ENCODE measurements at places on chromosomes 2 and 18.

- no peak for DNase-seq
These were observed 63.0 kb downstream of the RBM43 start for GRCh38 chr2:151198645-151199044.

DNA sequence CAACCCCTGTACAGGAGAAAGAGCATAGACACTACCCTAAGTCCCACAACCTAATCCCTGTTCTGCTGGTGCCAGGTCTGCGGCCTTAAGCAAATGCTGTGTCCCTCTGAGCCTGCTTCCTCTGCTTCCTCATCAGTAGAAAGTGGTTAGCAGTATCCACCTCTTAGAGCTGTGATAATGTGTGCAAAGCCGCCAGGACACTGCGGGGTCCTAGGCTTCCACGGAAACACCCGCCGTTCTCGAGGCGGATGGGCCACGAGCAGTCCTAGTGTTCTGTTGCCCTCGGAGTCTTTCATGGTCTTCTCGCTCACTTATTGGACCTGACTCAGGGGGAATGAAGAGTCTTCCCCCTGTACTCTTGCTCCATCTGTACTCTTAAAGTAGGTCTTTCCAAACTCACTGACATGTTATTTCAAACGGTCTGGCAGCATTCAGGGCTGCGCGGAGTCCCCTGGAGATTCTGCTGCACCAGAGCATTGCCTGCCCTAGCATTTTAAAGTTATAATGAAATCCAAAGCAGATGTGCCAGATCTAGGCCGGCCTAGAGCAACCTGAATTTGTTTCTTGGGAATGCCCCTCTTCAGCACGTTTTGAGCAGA, 107.2 kb upstream of the ZNF236 start:
- DNase-seq = no peak

- DNase-seq = no peak
These were observed 183.0 kb downstream of the PMAIP1 start for GRCh38 chr18:60082790-60083189.

DNA sequence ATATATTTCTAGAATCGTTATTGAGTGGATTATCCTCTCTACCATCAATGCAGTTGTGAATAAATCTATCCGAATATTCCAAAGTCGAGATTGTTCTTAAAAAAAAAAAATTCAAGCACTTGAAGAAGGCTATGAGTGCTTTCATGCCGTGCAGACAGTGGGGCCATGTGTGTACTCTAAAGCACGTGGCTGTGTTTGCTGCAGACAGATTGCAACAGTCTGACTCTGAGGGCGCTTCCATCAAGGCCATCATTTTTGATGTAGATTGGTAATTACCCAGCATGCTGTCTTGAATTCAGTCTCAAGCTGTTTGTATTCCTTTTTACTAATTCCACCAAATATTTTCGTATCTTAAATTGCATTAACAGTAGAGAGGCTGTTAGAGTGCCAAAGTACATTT, 325.9 kb upstream of the LINC00305 start:
- DNase-seq = no peak

GRCh38 chr2:198036029-198036879, 231.9 kb downstream of the PLCL1 start:
- no peak for DNase-seq

DNA sequence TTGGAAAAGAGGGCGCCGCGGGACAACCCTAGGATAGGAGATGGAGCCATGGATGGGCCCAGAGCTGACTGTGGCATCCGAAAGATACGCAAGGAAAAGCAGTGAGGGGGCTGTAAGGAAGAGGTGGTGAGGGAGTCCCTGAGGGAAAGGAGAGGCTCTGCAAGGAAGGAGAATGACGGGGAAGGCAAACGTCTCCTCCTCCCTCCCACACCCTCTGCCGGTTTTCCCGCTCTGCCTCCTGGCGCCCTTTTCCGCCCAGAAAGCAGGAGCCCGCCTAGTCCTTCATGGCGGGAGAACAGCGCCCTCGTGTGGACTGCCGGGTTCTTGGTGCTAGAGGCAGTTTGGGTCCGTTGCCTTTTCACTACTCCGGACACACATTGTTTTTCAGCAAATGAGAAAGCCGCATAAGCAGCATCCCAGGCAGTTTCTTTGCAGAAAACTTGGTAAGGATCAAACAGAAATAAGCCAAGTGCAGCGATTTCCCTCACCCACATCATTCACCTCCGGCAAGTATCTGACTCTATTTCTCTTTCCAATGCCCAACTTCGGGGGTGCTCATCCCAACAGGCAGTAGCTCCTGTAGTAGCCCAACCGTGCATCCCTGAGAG, 200.4 kb downstream of the INO80D start:
- DNase-seq = no peak

GRCh38 chr2:183224948-183225347, 100.7 kb downstream of the NUP35 start:
- DNase-seq = no peak

GRCh38 chr2:54671875-54672589, 51.4 kb upstream of the EML6 start:
- no peak for DNase-seq

DNA sequence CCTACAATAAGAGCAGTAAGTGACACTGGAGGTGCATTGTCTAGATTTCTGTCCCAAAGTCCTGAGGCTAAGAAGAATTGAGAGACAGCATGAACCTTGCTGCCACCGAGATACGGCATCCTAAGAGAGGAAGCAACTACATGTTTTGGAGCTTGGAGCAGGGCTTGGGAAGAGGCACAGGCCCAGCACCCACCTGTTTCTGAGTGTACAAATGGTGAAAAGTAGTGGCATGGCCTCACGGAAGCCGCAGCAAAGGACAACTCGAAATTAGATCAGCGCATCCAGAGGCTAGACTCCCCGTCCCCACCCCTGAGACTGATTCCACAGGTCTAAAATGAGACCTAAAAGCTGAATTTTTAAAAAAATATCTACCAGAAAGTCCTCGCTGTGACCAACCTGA, 127.5 kb downstream of the PTGR3 start:
- DNase-seq = no peak

DNA sequence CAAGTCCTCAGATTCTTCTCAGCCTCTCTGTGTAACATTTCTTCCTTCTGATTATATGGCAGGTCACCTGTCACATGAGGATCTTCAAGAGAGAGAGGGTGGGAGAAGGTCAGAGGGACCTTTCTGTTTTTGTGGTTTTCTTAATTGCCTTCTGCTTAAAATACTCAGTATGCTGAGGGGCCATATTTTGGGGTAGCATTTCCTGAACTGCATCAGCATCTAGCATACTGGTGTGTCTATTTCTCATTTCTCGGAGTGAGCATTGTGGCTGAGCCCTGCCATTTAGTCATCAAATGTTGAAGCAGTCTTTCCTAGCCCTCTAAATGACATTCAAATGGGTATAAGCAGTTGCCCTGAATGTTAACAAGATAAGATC, 162.7 kb downstream of the MYO3B start:
- DNase-seq = no peak

GRCh38 chr2:6186332-6187151, 494.4 kb downstream of the SOX11 start:
- DNase-seq = no peak

DNA sequence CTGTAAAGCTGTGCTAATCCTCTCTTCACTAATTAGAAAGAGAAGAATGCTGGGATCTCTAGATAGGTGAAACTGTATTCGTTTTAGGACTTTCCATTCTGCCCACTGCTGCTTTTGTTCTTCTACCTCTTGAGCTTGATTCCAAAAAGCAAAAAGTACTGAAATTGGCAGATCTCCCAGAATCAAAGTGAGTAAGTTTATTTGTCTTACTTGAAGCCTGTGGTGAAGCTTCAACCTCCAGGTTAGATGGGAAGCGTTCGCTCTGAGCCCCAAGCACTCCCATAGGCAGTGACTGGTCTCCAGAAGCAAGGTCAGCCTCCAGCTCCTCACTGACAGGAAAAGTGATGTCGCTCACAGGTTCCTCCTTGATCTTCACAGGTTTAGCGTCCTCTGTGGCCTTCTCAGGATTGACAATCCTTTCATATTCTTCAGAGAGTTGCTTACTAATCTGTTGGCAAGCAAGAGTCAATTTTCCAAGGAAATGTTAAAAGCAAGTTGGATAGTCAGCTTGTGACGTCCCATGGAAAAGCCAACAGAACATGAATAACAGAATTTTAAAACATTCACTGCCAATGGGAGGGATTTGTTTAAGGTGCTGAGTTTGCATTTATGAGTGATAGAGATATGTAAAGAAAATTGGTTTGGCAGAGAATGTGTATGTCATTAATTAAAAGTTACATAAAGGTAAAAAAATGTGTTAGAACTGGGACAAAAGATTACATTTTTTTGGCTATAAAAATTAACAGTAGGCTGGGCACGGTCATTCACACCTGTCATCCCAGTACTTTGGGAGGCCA, 8.1 kb downstream of the SUPT7L start:
- peak; percentile 53 for DNase-seq

GRCh38 chr18:5513947-5514346, 29.9 kb downstream of the EPB41L3 start:
- DNase-seq = no peak

DNA sequence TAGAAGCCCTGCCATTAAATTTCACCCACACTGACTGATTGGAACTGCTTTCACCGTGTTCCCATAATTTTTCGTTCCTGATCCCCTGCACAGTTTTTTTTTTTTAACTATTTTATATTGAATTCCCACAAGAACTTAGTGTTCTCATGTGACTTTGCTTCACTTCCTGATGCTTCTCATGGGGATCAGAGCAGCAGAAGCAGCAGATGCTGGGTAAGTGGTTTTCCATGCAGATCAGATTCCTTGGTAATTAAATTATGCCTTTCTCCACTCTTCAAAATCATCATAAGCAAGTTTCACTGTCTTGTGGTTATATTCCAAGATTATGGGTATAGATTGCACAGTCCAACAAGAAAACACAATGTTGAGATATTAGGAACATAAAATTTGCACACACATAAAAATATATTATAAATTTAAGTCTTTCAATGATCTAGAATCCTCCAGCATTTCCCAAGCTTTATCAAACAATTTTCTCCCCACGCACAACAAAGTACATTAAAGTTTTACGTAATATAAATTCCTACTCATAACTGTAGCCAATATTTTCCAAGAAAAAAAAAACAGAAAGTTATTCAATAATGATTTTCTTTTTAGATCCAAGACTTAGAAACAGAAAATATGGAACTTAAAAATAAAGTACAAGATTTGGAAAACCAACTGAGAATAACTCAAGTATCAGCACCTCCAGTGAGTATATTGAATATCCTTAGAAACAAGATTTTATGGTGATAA, 277.9 kb downstream of the GULP1 start:
- DNase-seq = no peak

DNA sequence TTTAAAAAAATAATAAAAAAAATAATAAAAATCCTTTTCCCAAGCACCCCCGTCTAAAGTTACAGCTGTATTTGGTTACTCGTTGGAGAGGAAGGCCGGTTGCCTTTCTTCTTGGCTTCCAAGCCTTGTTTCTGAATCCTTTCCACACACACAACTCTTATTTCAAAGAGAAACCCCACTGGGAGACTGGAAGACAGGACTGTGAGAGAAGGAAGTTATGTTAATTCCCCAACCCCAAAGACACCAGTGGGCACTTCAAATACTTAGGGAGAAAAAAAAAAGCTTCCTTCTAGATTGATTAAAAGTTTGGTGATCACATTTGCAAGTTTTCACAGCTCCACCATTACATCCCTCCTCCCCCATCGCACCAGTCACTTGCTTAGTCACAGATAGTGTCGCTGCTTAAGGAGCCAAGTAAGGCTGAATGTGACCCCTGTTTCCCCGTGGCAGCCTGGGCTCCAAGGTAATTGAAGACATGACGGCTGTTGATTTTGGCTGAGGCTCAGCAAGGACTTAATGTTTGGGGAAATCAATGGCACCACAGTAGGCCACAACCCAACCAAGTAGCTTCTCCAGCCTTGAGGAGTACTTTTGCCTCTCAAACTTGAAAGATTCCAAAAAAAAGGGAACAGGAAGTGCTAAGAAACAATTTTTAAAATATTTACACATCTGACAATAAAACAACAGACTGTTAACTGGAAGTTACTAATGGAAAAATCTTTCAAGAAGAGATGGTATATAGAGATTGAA, 40.8 kb upstream of the FRZB start:
- DNase-seq = no peak

DNA sequence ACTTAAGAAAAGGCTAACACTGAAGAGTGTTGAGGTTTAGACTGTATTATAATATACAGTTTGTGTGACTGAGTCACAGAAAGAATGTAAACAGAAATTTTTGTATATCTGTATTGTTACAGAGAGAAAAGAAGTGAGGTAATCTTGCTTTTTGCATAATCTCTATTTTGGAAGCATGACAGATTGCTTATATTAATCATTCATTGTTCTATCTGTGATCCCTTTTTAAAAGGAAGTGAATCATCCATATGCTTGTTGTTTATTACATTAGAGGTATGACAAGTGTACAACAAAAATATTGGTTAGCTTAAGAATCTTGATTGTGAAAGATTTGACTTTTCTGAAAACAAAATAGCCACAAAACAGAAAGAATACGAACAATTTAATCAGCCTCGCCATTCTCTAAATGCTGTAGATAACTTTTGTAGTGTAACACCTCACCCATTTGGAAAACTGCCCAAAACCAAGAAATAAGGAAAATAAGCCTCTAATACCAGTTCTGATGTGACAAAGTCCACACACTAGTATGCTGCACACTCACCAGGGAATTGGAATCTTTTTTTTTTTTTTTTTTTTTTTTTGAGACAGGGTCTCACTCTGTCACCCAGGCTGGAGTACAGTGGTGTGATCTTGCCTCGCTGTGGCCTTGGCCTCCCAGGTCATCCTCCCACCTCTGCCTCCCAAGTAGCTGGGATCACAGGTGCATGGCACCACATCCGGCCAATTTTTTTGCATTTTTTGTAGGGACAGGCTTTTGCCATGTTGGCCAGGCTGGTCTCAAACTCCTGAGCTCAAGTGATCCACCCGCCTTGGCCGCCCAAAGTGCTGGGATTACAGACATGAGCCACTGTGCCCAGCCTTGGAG, 91.5 kb upstream of the LPIN2 start:
- no peak for DNase-seq

DNA sequence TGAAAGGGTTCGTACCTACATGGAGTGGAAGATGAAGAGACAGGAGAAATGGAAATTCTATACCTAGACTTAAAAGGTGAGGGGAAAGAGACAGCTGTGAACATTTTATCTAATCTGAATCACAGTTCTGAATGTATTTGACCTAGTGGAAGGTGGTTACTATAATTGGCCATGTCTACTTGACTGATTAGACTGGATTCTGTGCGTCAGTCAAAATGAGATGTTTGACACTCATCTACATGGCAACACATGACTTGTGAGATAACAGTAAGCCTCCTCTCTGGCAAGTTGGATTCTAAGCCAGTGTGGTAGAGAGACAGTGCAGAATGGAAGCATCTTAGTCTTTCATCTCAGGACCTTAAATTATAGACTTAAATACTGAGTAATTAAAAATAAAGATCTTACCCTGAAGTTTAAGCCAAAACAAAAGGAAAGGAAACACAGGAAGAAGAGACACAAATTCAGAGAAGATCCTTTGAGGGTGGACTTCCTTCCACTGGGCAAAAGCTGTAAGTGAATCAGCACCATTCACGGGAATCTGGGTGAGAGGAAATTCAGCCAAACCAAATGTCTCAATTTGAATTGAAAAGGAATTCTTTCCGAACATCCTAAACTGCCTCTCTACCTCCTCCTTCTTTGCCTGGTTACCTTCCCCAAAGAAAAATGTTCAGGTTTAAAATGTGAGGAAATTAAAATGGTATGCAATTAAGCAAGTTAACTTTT, 121.6 kb downstream of the EHBP1 start:
- no peak for DNase-seq

All from D721Med (cell line).